Endothelial cell (in vitro differentiated cells): ENCODE measurements at places on chromosomes 5 and 9. TPM values are rescaled to one million over a fixed set of nuclear protein-coding genes. Genes with fewer than 3 reads are reported as not detected.

Gene PDCD1LG2
- total RNA-seq, result not detected

Gene PLPP7
- 4.9 TPM for total RNA-seq

Gene PPP3R2
- total RNA-seq, result 2.2 TPM

Gene PDGFRB
- total RNA-seq, result 23.7 TPM

Gene GRIA1
- 21.9 TPM for total RNA-seq

Gene ODF2
- 83.8 TPM for total RNA-seq

Gene CORO2A
- total RNA-seq, result 5.5 TPM

Gene FBP2
- 0.28 TPM for total RNA-seq

Gene ARL15
- total RNA-seq, result 102 TPM

Gene ANKRD34B
- 0.62 TPM for total RNA-seq
